Glomerular endothelial cell (primary cell): ENCODE measurements at places on chromosomes 11 and 22. TPM values are rescaled to one million over a fixed set of nuclear protein-coding genes. Genes with fewer than 3 reads are reported as not detected.

DNA sequence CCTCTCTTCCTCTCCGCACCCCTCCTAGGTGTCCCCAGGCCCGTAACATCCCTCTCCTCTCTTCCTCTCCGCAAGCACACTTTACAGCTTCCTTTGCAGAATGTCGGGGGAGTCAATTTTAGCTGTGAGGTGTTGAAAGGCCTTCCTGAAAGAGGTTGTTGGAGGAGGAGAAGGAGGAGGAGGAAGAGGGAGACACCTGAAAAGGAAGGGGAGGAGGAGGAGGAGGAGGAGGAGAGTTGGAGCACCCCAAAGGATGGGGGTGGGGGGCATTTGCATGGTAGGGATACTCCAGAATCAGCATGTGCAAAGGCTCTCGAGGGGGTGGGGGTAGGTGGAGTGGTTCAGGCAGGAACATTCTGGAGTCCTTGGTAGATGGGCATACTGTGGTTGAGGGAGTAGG is 1045.1 kb downstream of the TBC1D22A start:
- DNase-seq: no peak

GRCh38 chr22:27801202-27801615 is 347 bp downstream of the MN1 start:
- DNase-seq: no peak

The TRIM51 gene
- total RNA-seq: not detected in 2 replicates

DNA sequence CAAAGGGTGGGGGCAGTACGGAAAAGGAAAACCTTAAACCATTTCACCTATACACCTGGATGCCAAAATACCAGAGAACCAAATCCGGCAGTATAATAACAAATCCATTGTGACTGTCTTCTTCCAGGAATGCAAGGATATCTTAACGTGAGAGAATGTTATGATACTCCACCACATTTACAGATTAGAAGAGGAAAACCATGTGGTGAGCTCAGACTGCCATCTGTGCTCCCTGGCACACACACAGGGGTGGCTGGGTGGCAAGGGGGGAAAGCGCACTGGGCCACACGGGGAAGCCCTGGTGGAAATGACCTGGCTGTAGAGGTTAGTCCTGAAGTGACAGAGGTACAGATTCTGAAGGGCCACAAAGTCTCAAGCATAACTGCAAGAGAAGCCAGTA is 9.9 kb downstream of the EIF1AD start:
- DNase-seq: no peak

The EHF gene
- not detected in 2 replicates for total RNA-seq

DNA sequence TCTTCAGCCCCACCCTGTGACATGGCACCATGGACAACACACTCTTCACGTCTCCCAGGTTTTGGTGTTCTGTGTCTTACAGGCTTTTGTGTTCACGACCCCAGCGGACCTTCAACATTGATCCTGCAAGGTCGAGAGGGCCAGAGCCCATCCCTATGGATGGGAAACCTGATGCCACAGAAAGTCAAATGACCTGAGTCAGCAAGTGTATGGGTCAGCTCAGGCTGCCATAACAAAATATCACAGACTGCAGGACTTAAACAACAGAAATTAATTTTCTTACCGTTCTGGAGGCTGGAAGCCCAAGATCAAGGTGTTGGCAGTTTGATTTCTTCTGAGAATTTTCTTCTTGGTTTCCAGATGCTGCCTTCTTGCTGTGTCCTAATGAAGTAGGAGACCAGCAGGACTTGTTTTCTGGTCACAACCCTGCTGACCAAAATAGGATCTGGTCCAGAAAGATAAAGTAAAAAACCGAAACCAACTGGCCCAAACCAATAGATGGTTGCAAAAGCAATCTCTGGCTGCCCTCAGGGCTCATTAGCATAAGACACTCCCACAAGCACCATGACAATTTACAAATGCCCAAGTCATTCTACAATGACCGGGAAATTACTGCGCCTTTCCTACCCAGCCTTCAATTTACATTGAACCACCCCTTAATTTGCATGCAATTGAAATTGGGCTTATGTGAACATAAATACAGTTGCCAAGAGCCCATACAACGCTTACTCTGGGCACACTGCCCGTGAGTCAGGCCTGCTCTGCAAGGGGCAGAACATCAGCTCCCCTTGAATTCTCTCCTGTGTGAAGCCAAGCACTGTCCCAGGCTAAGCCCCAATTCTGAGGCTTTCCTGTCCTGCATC is 113.9 kb downstream of the RPS6KA4 start:
- DNase-seq: no peak

The PATE2 gene
- 0.93 TPM in 1 of 2 replicates, not detected in the other for total RNA-seq

The ZNF214 gene
- total RNA-seq: 0.41 and 0.44 TPM in 2 replicates

- DNase-seq: no peak
Measured at GRCh38 chr22:39712751-39713525, 142.4 kb downstream of the CACNA1I start.

DNA sequence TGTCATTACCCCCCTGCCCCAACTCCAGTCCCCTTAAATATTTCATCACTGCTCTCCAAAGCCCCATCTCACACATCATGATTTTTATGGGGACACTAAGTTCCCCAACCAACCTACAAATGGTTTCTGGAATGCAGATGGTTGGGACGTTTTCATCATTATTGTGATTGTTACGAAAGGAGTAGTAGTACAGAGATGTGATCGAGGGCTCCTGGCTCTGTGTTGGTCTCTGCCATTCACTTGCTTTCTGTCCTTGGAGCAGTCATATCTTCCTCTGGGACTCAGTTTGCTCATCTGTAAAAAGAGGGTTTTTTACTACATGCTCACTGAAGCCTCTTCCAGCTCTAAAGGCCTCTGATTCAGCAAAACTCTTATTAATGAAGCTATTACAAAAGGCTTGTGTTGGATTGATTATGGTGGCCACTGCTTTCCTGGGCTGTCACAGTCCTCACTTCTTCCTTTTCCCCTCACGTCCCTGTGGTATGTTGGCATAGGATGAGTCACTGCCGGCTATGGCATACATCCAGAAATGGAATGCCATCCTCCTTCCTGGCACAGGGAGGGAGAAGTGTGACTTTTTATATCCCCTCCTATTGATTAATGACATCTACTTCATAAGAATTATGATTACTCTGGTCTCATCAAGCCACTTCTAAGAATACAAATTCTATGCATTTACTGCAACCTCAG is 593.7 kb downstream of the METTL15 start:
- DNase-seq: no peak

GRCh38 chr11:134863294-134863693 is 451.3 kb upstream of the B3GAT1 start:
- DNase-seq: no peak

The PARVG gene
- not detected in 2 replicates for total RNA-seq

The PDGFB gene
- 132 and 333 TPM in 2 replicates for total RNA-seq

The OR10D3 gene
- total RNA-seq: not detected in 2 replicates

DNA sequence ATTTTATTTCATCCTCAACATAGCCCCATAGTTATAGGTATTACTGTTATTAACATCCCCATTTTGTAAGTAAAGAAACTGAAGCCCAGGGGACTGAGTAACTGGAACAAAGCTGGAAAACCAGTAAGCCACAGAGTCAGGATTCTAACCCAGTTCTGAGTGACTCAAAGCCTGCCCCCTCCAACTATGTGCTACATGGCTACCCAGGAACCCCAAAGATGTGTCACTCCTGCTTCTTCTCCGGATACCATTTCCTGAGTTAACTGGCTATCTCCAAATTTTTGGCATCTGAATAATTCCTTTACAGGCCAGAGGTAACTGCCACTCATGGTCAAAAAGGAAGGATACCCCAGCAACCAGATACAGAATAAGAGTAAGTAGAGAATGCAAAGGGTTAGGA is 43.6 kb downstream of the TENM4 start:
- DNase-seq: no peak

- no peak for DNase-seq
Measured at GRCh38 chr11:95831198-95831883, 41.0 kb downstream of the CEP57 start.

DNA sequence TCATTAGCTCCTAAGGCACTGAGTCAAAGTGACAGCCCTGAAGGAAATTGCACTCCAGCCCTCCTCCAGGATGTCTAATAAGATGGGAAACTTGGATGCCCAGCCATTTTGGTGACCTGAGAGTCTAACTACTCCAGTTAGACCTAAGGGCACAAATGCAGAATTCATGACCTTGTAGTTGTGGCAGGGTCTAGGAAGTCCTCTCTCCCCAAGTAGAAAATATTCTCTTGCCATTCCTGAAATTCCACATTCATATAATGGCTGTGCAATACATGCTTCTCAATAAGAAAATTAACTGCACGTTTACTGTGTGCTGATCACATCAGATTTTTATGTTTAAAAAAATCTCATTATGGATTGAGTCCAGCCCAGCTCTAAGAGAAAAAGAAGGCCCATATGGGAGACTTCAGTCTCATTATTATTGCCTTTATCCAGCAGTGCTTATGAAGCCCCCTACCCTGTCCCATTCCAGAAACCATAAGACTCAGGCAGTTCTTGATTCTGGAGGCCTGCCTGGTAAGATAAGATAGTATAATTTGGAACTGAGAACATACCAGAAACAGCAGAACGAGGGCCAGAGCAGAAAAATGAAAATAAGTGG is 133.7 kb upstream of the LDLRAD3 start:
- no peak for DNase-seq

DNA sequence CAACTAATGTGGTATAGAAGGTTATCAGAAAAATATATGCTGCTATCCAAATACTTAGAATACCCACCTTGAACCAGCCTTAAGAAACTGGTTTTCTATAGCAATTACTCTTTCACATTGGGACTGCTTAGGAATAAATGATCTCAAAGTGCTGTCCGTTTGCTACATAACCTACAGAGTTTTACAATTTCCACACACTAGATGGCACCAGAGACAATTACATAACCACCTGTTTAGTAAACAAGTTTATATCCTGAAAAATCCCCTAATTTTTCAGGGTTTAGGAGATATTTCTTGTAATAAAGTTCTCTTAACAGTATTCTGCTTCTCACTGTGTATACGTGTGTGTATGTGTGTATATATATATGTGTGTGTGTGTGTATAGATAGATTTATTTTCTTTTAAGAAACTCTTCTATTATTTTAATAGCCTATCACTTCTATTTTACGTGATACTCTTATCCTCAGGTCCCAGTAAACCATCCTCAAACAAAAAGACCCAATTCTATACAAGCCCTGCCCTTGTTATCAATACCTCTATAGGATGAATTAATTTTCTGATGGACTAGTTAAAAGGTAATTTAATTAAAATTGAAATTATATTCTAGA is 6.7 kb upstream of the OR5I1 start:
- peak; percentile 9 for DNase-seq

The OR51E2 gene
- 0.06 TPM in 1 of 2 replicates, not detected in the other for total RNA-seq

The SLCO2B1 gene
- 0.97 and 5.4 TPM in 2 replicates for total RNA-seq

The LARGE1 gene
- total RNA-seq: 15.4 and 18.2 TPM in 2 replicates

- DNase-seq: no peak
Measured at GRCh38 chr22:46914481-46914880, 152.0 kb downstream of the TBC1D22A start.

GRCh38 chr22:43343262-43343669 is at the start of gene SCUBE1:
SCUBE1 (minus strand) TSS chr22:43343372; CDS start chr22:43343261, 111 bp downstream.
- DNase-seq: no peak

The CCDC116 gene
- total RNA-seq: 0.35 TPM in 1 of 2 replicates, not detected in the other

DNA sequence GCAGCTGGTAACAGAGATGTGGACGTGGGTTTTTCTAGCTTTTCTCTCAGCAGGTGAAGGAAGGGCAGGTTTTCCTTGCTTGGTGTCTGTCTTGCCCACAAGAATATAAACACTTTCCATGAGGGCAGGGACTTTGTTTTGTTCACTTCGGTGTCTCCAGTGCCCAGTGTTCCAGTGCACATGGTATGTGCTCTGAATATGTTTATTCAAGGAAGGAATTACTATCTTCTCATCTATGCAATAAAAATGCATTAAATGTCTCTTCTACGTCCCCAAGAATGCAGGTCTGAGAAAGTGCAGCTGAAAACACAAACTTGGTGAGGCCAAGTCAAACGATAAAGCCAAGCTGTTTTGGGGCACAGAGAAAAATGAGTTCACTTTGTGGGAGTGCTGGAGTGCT is 56.3 kb upstream of the PLET1 start:
- no peak for DNase-seq

DNA sequence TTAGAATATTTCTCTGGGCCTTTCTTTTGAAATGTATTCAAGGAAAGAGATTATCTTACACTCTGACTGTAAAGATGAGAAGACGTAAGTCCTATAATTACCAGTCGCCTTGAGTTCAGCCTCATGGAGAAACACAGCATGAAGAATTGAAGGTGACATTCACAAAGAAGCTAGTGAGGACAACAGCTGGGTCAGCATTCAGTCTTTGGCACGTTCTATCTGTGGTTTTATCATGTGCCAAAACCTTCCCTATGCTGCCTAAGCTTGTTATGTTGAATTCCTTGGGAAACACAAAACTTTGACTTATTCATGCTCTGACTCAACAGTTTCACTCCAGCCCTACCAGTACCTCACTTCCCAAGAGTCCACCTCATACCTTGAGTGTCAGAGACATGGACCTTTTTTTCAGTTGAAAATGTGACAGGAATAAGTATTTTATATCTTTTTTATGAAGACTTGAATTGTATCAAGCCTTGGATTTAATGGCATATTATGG is 198.8 kb upstream of the KIRREL3 start:
- no peak for DNase-seq

- DNase-seq: no peak
Measured at GRCh38 chr22:18983120-18983651, 47.1 kb upstream of the PRODH start.

DNA sequence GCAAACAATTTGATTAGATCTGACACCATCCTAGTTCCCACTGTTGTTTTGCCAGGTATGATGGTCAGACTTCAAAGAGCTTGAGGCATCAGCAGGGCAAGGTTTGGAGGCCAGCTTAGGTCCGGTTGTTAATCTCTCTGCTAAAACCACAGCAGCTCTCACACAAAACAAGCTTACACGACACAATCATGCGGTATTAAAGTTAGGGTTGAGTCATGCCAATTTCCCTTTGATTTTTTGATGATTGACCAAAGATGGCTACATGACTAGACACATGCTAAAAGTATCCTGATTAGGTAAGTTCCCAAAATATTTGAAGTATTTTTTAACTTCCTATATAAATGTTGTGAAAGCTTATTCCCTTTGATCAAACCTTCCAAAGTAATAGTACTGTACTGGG is 145.9 kb downstream of the ELP4 start:
- DNase-seq: no peak

The TMEM86A gene
- total RNA-seq: 2.3 and 2.9 TPM in 2 replicates

- DNase-seq: peak; percentile 95
Measured at GRCh38 chr11:110069158-110069737, 23.9 kb upstream of the ZC3H12C start.

GRCh38 chr11:19422276-19422675 is 181.5 kb upstream of the E2F8 start:
- DNase-seq: no peak

The TSPAN18 gene
- total RNA-seq: 31.8 and 128 TPM in 2 replicates
